ENCODE measurements at places on chromosomes 4 and X.

GRCh38 chr4:177434667-177435066 is 7.6 kb downstream of the AGA start:
- DNase-seq: no peak

DNA sequence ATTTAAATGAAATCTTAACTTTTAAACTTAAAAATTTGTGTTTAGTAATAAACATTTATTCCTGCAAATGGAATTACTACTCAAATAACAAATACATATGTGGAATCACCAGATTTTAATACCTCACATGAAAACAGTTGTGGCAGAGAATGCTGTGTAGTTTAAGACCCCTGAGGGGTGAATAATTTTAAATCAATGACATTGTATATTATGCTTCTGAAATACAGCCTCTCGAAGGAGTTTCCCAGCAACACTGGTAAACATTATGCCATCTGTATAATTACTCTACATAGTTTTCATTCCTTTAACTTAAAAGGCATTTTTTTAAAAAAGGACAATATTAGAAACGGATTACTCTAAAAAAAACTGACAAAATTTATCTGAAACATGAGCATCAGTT is 2313.3 kb downstream of the ARAP2 start:
- DNase-seq: no peak

DNA sequence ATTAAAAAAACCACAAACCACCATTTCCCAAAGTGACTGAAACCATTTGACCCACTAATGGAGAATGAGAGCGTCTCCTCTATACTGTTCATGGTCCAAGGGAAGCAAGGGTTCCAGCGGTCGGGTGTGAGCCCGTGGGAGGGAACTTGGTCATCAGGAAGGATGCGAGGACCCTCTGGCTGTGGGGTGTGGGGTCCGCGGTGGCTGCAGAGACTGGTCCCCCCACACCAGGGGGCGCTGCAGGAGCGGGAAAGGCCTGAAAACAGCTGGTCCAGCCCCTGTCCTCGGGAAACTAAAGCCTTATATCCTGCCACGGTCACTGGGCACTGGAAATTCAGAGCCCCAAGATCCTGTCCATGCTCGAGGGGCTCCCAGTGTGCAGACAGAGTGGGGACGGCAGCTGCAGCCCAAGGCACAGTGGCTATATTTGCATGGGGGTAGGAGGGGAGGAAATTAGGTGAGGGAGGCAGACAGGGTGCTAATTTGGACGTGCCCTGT is 4.3 kb downstream of the BLOC1S4 start:
- no peak for DNase-seq

GRCh38 chrX:51568586-51568985 is 50.1 kb downstream of the CENPVL3 start:
- no peak for DNase-seq

GRCh38 chr4:181508601-181509000 is 734.6 kb upstream of the TENM3 start:
- no peak for DNase-seq

DNA sequence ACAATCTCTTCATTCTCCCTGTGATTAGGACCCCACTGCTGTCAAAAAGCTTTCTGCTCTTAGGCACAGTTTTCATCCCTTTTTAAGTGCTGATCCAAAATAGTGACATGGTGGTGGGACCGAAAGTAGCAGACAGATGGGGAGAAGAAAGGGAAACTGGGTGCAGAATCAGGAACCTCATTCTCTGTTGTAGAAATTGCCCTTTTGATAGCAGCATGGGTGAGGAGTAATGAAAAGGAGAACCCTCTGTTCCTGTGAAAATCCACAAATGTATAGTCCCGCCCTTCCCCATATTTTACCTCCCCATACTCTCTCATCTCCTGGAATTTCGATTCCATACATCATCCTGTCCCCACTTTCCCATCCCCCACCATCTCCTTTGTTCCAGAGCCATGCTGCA is 126.5 kb downstream of the STIM2 start:
- DNase-seq: no peak

GRCh38 chrX:119512146-119512800 is 44.0 kb downstream of the SLC25A5 start:
- DNase-seq: no peak

DNA sequence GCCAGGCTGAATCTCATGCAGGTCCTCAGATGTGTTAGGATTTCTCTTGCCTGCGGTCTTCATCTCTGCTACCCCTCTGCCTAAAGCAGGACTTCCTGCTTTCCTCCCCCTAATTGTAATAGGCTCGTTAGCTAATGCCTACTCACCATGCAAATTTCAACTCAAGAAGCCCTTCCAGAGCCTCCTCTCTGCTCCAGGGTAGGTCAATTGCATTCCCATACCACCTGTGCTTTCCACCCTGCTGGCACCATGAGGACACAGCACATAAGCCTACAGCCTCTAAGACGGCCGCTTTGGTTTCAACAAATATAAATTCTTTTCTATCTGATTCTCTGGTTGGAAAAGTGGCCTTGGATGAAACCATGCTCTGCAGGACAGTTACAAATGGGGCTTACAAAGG is 93.9 kb downstream of the QDPR start:
- no peak for DNase-seq

DNA sequence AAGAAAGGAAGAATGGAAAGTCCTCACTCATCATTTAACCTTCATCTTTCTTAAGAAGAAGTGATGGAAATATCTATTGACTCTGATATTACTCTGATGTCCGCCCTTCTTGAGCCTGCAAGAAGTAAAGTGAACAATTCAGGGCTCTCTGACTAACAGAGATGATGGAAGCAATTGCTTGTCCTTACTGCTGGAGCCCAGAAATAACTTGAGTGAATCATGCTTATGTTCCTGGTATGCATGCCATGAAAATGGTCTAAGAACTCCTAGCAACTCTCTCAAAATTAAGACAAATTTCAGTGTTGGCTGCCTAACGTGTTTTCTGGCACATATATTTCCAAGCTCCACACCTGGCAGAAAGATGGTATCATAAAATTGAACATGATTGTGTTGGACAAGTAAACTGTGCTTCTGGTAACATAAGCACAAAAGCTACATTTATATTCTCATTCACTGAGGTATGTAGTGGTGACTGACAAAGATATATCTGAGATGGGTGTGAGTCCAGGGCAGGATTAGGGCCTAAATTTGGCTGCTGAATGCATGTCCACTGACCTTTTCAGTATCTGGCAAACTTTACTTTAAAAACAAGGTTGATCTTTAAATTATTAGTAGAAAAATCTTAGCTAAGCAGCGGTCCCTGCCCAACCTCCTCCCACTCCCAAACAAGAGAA is 109.2 kb upstream of the OTUD4 start:
- no peak for DNase-seq

GRCh38 chrX:13285229-13285628 is 34.6 kb downstream of the ATXN3L start:
- no peak for DNase-seq

- DNase-seq: no peak
These were observed 20.9 kb downstream of the SAGE1 start for GRCh38 chrX:135914404-135914803.

DNA sequence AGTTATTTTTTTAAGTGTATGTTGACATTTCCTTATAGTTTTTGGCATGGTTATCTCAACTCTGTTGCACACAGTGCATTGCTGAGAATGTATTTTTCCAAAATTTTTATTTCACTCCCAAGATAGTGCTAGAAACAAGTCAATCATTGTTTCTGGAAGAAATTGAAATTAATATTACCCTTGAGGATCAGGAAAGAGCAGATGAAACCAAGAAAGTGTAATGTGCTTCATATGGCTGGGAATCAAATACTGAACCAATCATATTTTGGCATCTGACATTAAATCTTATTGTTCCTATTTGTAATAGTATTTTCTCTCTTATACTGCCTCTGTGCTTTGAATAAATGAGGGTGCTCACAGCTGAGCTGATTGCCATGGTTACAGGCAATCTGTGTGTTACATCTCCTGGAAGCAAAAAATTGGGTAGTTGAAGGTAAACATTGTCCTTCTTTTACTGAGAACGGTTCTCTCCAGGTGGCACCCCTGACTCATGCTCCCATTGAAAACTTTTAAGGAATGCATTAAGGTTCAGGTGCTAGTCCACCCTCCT is 358.2 kb upstream of the NR3C2 start:
- DNase-seq: no peak

GRCh38 chrX:46873746-46874145 is 36.9 kb downstream of the RP2 start:
- no peak for DNase-seq

- no peak for DNase-seq
These were observed 99.6 kb downstream of the SMIM20 start for GRCh38 chr4:26013629-26014028.

DNA sequence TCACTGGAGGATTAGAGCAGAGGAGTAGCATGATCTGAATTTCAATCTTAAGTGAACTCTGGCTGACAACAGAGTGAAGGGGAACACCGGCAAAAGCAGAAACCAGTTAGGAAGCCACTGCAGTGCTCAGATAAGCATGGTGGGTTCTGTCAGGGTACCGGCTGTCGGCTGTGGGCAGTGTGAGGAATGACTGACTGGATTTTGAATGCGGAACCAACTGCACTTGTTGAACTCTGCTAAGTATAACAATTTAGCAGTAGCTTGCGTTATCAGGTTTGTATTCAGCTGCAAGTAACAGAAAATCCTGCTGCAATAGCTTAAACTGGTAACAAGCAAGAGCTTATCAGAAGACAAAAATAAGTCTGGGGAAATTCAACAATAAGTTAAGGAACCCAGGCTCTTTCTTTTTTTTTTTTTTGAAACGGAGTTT is 5.2 kb downstream of the HTT start:
- no peak for DNase-seq

GRCh38 chr4:2416564-2417225 is 1.8 kb downstream of the ZFYVE28 start:
- no peak for DNase-seq

GRCh38 chrX:132692526-132692925 is 203.7 kb upstream of the MBNL3 start:
- DNase-seq: no peak

GRCh38 chr4:19945979-19946380 is 305.7 kb upstream of the SLIT2 start:
- DNase-seq: no peak

- no peak for DNase-seq
These were observed at the start of gene CXCL3 for GRCh38 chr4:74038425-74039314. Gene CXCL3, minus strand, starts transcription at chr4:74038689. Its CDS starts 78 bp downstream, at chr4:74038611.

DNA sequence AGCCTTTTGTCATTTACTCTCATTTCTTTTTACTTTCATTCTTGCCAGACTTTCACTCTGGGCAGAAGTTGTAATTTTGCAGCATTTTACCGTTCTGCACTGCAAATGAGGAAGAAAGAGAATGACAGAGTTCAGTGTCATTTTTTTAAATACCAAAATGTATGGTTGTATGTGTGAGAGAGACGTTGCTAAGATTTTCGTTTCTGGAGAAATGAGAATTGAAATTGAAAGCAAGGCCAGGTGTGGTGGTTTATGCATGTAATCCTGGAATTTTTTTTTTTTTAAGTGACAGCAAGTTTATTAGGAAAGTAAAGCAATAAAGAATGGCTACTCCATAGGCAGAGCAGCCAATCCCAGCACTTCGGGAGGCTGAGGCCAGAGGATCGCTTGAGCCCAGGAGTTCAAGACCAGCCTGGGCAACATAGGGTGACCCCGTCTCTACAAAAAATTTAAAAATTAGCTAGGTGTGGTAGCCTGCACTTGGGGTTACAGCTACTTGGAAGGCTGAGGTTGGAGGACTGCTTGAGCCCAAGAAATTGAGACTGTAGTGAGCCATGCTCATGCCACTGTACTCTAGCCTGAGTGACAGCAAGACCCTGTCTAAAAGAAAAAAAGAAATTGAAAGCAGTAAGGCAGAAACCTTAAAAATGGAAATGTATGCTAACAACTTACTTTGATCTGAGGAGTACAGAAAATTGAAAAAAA is 12.9 kb downstream of the DCK start:
- DNase-seq: no peak

DNA sequence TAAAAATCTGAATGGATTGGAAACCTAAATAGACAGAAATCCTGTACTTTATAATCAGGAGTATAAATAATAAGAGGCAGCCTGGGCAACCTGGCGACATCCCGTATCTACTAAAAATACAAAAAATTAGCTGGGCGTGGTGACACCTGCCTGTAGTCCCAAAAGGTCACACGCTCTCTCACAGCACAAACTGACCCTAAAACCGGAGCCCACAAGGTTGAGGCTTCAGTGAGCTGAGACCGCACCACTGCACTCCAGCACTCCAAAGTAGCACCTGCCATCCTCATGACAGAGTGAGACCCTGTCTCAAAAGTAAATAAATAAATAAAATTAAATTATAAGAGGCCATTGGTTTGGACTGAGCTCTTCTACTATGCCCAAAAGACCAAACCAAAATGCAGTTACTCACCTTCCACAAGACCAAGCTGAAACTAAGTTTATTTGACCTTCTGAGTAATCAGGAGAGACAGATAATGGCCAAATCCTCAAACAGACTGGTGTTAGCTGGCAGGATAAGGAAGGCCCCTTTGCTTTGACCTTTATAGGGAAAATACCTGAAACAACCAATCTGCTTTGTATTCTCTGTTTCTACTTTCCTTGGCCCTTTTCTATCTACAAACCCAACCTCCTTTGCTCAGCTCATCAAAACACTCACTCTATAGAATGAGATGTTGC is 3.2 kb upstream of the GRSF1 start:
- no peak for DNase-seq

DNA sequence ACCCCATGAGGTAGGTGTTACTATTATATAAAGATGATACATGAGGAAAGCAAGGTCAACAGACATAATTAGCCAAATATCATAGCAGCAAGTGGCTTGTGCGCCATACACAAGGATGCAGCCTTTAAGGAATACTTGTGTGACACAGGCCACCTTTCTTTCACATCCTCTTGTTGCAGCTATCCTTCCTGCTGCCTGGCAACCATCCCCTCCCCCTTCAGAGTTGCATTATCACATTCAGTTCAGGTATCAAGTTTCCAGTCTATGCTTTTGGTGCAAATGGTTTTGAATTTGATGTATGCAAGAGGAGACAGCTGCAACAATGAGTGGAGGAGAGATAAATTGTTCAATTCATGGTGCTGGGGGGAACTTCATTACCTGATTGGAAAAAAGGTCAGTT is 6.4 kb downstream of the ZCCHC18 start:
- no peak for DNase-seq

- DNase-seq: no peak
These were observed 83.4 kb downstream of the UCHL1 start for GRCh38 chr4:41339812-41340809.

GRCh38 chr4:93828332-93828994 is at the start of gene ATOH1:
Gene ATOH1, plus strand, starts transcription at chr4:93828753. Its CDS starts 174 bp downstream, at chr4:93828927.
- no peak for DNase-seq

- no peak for DNase-seq
These were observed 97.9 kb upstream of the CCDC160 start for GRCh38 chrX:134139090-134139489.

- DNase-seq: no peak
These were observed 62.7 kb downstream of the ANTXR2 start for GRCh38 chr4:80010316-80010715.

Measured in esophagus squamous epithelium (tissue), 5 donors.